ENCODE measurements at places on chromosomes 5 and 9. TPM values are rescaled to one million over a fixed set of nuclear protein-coding genes. Genes with fewer than 3 reads are reported as not detected.

SPATA31A3 gene
- not detected for total RNA-seq

WNT8A gene
- not detected for total RNA-seq

BARHL1 gene
- not detected for total RNA-seq

DNA sequence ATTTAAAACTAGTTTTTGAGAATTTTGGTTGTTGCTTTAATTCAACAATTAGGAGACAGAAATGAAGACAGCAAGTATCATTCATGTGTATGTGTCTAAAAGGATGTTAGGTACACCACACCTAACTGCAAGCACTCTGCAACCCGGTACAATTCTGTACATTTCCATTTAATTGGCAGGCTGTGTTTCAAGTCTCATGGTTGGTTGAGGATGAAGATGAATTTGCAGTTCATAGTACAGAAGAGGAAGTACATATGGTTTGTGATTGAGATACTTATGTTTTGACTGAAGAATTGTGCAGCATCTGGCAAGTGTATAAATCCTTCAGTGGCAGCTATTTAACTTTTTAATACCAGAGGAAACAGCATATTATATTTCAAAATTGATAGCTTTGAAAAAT, 628.7 kb upstream of the ZNF608 start:
- H3K36me3 ChIP-seq, result no peaks in the 10 kb centered on the region
- no peak overlapping the region for H3K4me3 ChIP-seq
- no peaks in the 10 kb centered on the region for H3K27me3 ChIP-seq
- no peak overlapping the region for H3K27ac ChIP-seq

GRCh38 chr9:35962126-35962906, 4.4 kb upstream of the OR2S2 start:
- no peaks in the 10 kb centered on the region for H3K36me3 ChIP-seq
- no peaks in the 10 kb centered on the region for H3K4me1 ChIP-seq
- no peak overlapping the region for H3K4me3 ChIP-seq
- H3K27me3 ChIP-seq, result peaks cover 10% of the 10 kb centered on the region
